ENCODE measurements at places on chromosomes 11 and 22.
A peak's percentile ranks its signal among the peaks of the same experiment; 100 is the strongest.

DNA sequence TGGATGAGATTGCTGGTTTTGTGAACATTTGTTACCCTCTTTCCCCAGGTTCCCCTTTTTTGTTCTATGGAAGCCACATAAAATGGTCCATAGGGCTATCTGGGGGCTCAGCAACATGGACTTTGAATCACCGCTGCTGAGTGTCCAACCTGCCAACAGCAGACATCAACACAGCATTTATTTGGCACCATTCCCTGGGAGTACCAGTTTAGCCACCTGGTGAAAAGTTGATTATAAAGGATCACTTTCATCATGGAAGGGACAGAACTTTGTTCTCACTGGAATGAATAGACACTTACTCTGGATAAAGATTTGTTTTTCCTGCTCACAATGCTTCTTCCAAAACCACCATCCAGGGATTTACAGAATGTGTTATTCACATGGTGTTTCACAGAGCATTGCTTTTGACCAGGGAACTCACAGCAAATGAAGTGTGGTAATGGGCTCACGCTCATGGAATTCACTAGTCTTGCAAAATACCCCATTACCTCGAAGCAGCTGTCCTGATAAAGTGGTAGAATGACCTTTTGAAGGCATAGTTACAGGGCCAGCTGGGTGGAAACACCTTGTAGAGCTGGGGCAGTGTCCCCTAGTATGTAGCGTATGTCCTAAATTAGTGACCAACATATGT lies 43.9 kb downstream of the ADM start:
- peak overlapping the region; percentile 57 for H3K27ac ChIP-seq
- peak; percentile 89 for DNase-seq
- no peaks in the 10 kb centered on the region for H3K36me3 ChIP-seq
- no peaks in the 10 kb centered on the region for H3K27me3 ChIP-seq
- H3K4me1 ChIP-seq = peaks cover 43% of the 10 kb centered on the region

GRCh38 chr11:94669023-94669422 lies 99.1 kb upstream of the AMOTL1 start:
- no peaks in the 10 kb centered on the region for H3K36me3 ChIP-seq
- peaks cover 5% of the 10 kb centered on the region for H3K4me1 ChIP-seq
- DNase-seq = no peak
- H3K27me3 ChIP-seq = no peaks in the 10 kb centered on the region

- H3K27ac ChIP-seq = no peak overlapping the region
- no peaks in the 10 kb centered on the region for H3K36me3 ChIP-seq
- H3K4me3 ChIP-seq = no peak overlapping the region
- no peak for DNase-seq
- H3K27me3 ChIP-seq = no peaks in the 10 kb centered on the region
- no peaks in the 10 kb centered on the region for H3K4me1 ChIP-seq
Observed at GRCh38 chr11:116108161-116108560, 603.9 kb upstream of the CADM1 start.

DNA sequence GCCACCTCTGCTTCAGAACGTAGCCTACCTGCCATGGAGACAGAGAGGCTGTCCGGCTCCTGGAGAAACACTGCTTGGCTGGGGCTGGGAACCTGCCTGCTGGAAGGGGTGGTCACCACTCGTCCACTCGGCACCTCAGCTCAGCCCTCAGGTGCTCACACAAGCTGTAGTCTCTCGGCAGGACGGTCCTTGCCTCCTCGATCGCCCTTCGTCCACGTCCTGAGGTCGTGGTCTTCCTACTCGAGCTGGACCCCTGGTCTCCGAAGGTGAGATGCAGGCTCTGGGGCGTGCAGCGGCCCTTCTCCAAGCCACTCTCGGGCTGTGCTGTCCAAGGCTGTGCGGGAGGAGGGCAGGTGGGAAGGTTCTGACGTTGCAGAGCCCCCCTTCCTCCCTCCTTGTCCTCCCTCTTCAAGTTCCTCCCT lies at the start of gene TBX10:
Gene TBX10, minus strand, starts transcription at position 326 of the 422 bp plus-strand sequence. Its CDS starts 291 bp downstream, at position 35.
- H3K4me3 ChIP-seq = no peak within 1 kb of the TSS
- no peaks in the 10 kb centered on the region for H3K36me3 ChIP-seq

DNA sequence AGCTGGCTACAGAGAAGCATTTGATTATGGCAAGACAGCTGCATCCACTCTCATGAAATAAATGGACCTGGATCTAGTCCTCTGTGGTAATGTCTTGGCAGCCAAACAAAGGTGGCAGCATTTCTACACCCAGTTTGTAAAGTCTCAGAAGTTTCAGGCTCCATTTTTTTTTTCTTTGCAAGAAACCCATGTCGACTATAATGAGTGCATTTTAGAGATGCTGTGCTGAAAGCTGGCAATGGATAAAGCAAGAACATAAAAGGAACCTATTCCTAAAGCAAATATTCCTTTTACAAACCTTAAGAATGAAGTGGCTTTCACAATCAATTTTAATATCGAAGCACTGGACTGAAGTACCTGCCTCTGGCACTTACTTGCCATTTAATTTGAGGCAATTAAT lies 33.5 kb downstream of the THAP12 start:
- no peaks in the 10 kb centered on the region for H3K4me1 ChIP-seq
- peaks cover 2% of the 10 kb centered on the region for H3K36me3 ChIP-seq
- no peaks in the 10 kb centered on the region for H3K27me3 ChIP-seq
- no peak for DNase-seq
- H3K4me3 ChIP-seq = no peak overlapping the region
- no peak overlapping the region for H3K27ac ChIP-seq

- no peaks in the 10 kb centered on the region for H3K36me3 ChIP-seq
- H3K4me3 ChIP-seq = no peak overlapping the region
- H3K4me1 ChIP-seq = no peaks in the 10 kb centered on the region
- peaks cover 9% of the 10 kb centered on the region for H3K27me3 ChIP-seq
Observed at GRCh38 chr11:23138761-23139160, 278.5 kb upstream of the CCDC179 start.

- peak overlapping the region; percentile 87 for H3K4me3 ChIP-seq
- no peaks in the 10 kb centered on the region for H3K36me3 ChIP-seq
- no peak for DNase-seq
- H3K4me1 ChIP-seq = peaks cover 17% of the 10 kb centered on the region
- peak overlapping the region; percentile 96 for H3K27ac ChIP-seq
Observed at GRCh38 chr11:4093519-4094347, 866 bp upstream of the RRM1 start.

GRCh38 chr11:69510471-69511357 lies 29.3 kb downstream of the LINC01488 start:
- DNase-seq = peak; percentile 58
- H3K36me3 ChIP-seq = no peaks in the 10 kb centered on the region
- H3K27ac ChIP-seq = no peak overlapping the region
- peaks cover 6% of the 10 kb centered on the region for H3K4me1 ChIP-seq
- H3K4me3 ChIP-seq = no peak overlapping the region
- H3K27me3 ChIP-seq = no peaks in the 10 kb centered on the region

GRCh38 chr11:7603031-7603781 lies 70.1 kb downstream of the CYB5R2 start:
- no peaks in the 10 kb centered on the region for H3K36me3 ChIP-seq
- H3K4me1 ChIP-seq = peaks cover 32% of the 10 kb centered on the region
- no peak overlapping the region for H3K4me3 ChIP-seq

- peaks cover 20% of the 10 kb centered on the region for H3K4me1 ChIP-seq
- H3K4me3 ChIP-seq = no peak overlapping the region
- DNase-seq = no peak
- H3K27ac ChIP-seq = no peak overlapping the region
- H3K27me3 ChIP-seq = no peaks in the 10 kb centered on the region
- H3K36me3 ChIP-seq = no peaks in the 10 kb centered on the region
Observed at GRCh38 chr22:29885610-29886009, 2.6 kb downstream of the MTMR3 start.

DNA sequence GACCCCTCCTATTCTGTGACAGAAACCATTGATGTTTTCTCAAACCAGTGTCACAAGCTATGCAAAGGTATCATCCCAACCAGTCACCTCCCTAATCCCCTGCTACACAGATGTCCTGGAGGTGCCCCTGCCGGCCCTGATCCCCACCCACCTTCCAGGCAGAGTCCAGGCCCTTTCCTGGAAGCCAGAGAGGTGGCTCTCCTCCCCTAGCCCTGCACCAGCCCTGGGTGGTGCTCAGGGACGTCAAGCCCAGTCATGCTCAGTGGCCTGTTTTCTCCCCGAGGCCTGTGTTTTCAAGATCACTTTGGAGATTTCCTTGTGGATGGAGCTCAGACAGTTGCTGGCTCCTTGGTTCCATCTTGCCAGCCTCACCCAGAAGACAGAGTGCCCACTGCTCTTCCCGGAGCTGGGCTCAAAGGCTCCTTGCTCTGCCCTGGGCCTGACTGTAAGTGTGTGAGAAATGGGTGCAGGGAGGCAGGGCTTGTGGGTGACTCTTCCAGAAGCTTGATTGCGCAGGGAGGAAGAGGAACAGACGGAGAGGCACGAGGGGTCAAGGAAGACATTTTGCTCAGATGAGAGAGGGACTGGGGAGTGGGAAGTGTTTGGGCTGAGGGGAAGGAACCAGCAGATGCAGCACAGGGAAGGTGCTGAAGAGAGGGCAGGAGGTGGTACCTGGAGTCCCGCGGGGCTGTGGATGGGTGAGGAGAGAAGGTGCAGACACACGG lies 11.3 kb downstream of the P2RY6 start:
- H3K27ac ChIP-seq = no peak overlapping the region
- H3K4me1 ChIP-seq = 0 out of 2 replicates have a peak, but pooled peaks cover 2% of the 10 kb centered on the region
- no peaks in the 10 kb centered on the region for H3K36me3 ChIP-seq
- no peaks in the 10 kb centered on the region for H3K27me3 ChIP-seq
- H3K4me3 ChIP-seq = no peak overlapping the region

- H3K27ac ChIP-seq = no peak overlapping the region
- peaks cover 61% of the 10 kb centered on the region for H3K4me1 ChIP-seq
- H3K27me3 ChIP-seq = no peaks in the 10 kb centered on the region
Observed at GRCh38 chr11:34343153-34343552, 14.7 kb downstream of the ABTB2 start.

GRCh38 chr22:24460418-24461089 lies 33.2 kb downstream of the ADORA2A start:
- no peaks in the 10 kb centered on the region for H3K27me3 ChIP-seq
- H3K27ac ChIP-seq = no peak overlapping the region
- H3K4me1 ChIP-seq = peaks cover 6% of the 10 kb centered on the region
- H3K36me3 ChIP-seq = no peaks in the 10 kb centered on the region

DNA sequence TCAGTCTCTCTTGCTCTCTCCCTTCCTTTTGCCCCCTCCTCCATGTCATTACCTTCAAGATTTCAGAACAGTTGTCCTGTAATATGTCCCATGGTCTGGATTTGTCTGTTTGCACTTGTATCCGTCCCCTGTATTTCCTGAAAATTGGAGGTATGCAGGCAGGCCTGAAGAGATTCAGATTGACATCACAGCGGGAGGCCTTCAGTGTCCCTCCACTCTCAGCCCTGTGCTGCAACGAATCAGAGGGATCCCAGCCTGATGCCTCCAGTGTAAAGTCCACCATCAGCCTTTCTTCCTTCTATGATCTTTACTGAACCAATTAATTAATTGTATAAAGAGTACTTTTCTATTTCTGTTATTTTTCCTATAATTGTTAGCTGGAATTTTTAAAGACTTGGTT lies 57.3 kb downstream of the ELMOD1 start:
- no peaks in the 10 kb centered on the region for H3K4me1 ChIP-seq
- no peak for DNase-seq
- H3K4me3 ChIP-seq = no peak overlapping the region

DNA sequence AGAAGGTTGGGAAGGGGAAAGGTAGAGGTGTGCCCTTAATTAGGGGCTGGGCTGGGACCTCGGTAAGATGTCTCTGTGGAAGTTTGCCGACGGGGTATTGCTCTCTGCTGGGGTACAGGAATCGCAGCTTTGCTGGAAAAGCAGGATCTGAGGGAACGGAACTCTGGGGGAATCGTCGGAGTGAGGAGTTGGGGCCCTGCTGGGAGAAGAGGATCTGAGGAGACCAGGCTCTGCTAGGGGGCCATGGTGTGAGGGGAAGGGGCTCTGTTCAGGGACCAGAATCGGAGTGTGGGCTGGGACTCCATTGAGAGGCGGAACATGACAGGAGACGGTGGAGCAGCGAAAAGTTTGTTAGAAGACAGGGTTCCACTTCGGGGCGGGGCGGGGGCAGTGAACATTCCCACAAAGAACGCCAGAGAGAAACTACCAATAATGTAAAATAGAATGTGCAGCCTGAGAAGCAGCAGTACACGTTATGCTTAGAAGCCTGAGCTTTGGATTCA lies 456 bp downstream of the AAMDC start:
- no peaks in the 10 kb centered on the region for H3K27me3 ChIP-seq
- peak overlapping the region; percentile 56 for H3K27ac ChIP-seq
- no peaks in the 10 kb centered on the region for H3K36me3 ChIP-seq
- peak overlapping the region; percentile 98 for H3K4me3 ChIP-seq
- DNase-seq = peak; percentile 65

GRCh38 chr11:113404859-113405430 lies 17.4 kb downstream of the ANKK1 start:
- no peak overlapping the region for H3K27ac ChIP-seq
- no peaks in the 10 kb centered on the region for H3K4me1 ChIP-seq
- no peak for DNase-seq

- no peak overlapping the region for H3K27ac ChIP-seq
- no peaks in the 10 kb centered on the region for H3K27me3 ChIP-seq
- no peak for DNase-seq
- no peaks in the 10 kb centered on the region for H3K36me3 ChIP-seq
Observed at GRCh38 chr11:69423611-69424385, 57.7 kb upstream of the LINC01488 start.

DNA sequence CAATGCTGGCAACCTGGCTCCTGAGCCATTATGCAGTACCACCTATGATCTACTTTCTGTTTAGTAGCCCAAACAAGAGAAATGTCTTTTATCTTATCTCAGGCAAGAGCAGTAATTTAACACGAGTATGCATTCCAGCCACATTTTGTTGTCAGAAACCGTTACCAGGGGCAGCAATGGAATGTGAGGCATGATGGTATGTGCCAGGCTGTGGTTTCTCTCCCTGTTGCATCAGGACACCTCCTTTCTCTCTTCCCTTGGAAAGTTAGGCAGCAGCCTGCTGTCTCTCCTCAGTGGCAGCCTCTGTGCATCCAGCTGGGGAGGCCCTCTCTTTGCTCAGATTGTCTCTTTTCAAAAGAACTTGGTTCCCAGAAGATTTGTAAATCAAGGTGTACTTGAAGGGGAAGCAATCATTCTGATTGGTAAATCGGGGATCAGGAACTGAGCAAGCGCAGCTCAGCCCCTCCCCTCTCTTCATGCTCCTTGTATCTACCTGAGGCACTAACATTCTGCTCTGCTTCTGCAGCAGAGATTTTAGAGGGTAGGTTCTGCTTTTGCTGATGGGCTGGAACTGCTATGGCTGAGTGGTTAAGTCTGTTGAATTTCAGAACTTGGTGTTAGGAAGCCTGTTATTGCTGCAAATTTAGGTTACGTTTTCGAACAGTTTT lies 229.2 kb downstream of the ADAMTS15 start:
- no peaks in the 10 kb centered on the region for H3K27me3 ChIP-seq
- peak; percentile 88 for DNase-seq
- peak overlapping the region; percentile 41 for H3K27ac ChIP-seq

GRCh38 chr11:25565846-25566245 lies 766.1 kb upstream of the ANO3 start:
- H3K27ac ChIP-seq = no peak overlapping the region
- no peaks in the 10 kb centered on the region for H3K4me1 ChIP-seq
- H3K36me3 ChIP-seq = no peaks in the 10 kb centered on the region
